ENCODE measurements at places on chromosomes 1 and 21. TPM values are rescaled to one million over a fixed set of nuclear protein-coding genes. Genes with fewer than 3 reads are reported as not detected.

IGFN1 gene
- 0.32 TPM for total RNA-seq

DNA sequence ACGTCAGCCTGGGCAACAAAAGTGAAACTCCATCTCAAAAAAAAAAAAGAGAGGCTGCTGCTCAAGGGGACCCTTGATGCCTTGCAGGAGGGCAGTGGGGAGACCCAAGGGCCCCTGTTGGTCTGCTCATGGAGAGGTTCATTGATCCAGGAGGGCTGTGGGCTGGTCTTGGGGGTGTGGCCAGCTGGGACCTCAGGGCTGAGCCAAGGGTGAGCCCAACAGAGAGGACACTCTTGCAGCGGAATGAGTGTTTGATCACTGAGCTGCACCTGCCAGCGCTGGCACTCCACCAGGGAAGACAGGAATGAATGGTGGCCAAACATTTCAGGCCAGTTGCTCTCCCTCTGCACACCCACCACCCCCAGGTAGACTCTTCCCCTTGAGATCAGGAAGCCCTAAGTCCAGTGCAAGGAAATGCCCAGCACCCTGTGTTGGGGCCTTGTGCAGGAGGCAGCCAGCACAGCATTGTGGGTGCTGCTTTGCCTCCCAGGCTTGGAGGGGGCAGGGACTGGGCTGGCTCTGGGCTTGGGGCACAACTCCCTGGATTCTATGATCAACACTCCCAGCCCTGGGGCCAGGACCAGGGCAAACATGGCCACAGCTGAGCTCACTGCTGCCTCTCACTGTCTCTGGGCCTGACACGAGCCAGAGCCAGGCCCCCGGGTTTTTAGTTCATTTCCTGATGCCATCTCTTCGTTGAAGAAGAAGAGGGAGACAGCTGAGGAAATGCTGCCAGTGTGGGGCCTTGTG is 50.7 kb downstream of the IRF2BP2 start:
- peak; percentile 73 for DNase-seq

DNA sequence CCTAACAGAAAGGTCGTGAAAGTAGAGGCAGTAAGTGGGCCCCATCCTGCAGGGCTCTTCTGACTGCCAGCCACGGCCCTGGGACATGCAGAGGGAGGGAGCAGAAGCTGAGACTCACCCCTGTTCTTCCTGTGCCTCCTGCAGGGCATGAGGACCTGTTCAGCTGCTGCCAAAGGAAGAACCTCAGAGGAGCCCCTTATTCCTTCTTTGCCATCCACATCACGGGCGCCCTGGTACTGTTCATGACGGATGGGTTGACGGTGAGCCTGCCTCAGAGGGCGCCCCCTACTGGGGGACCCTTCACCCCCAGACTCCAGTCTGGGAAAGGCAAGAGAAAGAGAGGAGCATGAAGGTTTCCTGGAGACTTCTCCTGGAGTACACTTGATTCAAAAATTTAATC is 47.1 kb downstream of the ELK4 start:
- DNase-seq = no peak

DNA sequence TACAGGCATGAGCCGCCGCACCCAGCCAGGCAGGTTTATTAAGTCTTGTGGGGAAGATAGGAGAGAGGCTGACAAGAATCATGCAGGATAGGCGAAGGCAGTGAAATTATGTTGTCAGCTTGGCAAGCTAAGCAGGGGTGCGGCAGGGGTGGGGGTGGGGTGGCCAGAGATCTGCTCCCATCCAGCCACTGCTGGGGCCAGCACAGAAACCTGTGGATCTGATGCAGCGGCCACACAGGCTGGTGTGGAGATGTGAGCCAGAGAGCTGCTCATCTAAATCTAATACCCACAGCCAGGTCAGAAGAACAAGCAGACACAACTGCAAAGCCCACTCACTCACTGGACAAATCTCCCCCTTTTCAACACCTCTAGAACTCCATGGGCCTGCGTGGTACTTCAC is 68.7 kb downstream of the KCTD3 start:
- no peak for DNase-seq

GRCh38 chr1:107152395-107152794 is 11.6 kb downstream of the NTNG1 start:
- DNase-seq = no peak

DNA sequence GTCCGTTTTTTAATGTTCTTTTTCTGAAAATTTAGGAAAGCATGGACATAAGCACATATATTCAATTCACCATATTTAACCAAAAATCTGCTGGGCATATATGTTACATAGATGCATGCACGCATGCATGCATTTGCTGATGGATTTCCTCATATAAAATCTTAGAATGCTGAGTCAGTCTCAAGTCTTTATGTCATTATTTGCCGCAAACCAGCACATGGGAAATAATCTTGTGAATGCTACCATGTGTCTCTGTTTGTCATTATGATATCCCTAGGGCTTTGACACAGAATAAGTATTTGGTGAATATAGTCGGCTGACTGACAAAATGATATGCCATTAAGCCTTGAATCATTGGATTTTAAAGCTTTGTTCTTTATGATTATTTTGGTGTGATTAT is 776.5 kb downstream of the KCNT2 start:
- DNase-seq = no peak

DNA sequence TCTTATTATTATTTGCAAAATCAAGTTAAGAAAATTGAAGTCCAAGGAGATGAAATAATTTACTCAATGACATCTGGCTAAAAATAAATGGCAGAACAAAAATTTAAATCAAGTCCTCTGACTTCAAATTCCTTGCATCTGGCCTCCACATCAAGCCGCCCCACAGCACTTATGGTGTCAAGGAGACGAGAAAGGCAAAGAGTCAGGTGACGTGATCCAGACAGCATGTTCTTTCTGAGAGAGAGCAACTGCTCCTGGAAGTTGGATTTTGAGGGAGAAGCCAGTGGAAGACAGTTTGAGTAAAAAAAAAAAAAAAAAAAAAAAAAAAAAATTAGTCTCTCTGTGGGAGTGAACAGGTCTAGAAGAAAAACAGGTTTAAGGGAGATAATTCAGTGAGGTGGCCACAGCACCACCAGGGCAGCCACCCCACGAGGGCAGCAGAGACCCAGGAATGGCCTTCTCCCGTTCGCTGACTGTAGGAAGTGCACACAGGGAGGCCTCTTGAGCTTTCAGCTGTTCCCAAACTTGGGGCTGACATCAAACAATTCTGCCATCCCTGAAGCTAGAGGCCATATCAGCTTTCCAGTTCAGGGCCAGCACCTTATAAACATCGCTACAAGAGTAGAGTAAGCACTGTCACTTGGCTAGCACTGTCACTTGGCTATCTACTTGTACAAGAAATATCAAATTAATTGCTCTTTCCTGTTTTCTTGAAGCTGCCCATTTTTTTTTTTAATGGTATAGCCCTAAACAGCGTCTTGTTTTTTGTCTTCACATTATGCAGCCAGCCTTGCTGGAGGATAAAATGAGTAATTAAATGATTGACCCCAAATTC is 7.8 kb downstream of the C1orf162 start:
- peak; percentile 63 for DNase-seq

- no peak for DNase-seq
Measured at GRCh38 chr1:11279630-11280029, 6.6 kb downstream of the UBIAD1 start.

GRCh38 chr1:247769603-247770002 is 9.2 kb upstream of the OR1C1 start:
- DNase-seq = no peak

C1orf115 gene
- total RNA-seq = 18.7 TPM

TIMM17A gene
- 22.4 TPM for total RNA-seq

DNA sequence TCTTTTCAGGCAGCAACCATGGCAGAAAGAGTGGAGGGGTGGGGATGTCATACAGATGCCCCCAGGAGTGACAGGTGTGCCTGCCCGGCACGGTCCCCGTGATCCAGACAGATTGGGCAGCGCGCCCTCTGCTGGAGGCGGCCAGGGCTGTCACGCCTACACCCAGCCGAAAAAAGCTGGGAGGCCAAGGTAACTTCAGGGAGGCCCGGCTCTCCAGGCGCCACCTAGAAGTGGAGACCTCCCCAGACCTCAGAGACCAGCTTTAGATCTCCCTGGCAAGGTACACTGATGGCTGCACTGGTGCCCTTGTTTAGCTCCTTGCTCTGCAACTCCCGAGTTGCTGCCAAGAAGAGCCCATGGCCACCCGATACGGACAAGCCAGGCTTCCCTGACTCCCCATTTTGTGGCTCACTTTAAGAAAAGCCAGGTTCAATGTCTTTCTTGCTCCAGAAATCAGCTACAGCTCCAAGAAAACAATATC is 6.6 kb downstream of the GOLT1A start:
- peak; percentile 59 for DNase-seq

GBP1 gene
- 14.0 TPM for total RNA-seq

PRAMEF7 gene
- total RNA-seq = not detected

GRCh38 chr1:196685506-196685905 is 33.7 kb downstream of the CFH start:
- DNase-seq = no peak

DNA sequence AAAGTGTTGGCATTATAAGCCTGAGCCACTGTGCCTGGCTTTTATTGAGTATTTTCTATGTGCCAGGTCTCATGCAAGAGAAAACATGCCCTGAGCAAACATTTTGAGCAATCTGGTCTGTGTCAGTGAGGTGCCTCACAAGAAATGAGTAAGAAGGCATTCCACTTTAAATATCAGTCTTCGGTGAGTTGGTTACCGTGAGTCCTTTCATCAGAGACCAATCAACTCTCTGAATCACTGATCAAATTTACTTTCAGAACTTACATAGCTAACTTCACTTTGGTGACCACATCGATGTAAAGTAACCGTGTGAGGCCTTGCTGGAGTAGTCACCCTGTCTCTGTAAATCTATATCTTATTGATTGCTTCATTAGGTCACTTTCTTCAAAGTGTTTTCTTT is 14.3 kb upstream of the DDX59 start:
- DNase-seq = no peak

All from lower leg skin (tissue), 4 donors.